OCI-LY7 (cell line): ENCODE measurements at places on chromosomes 3 and 15. TPM values are rescaled to one million over a fixed set of nuclear protein-coding genes. Genes with fewer than 3 reads are reported as not detected.

- no peak for DNase-seq
Measured at GRCh38 chr3:150216041-150216811, 191.9 kb upstream of the TSC22D2 start.

DNA sequence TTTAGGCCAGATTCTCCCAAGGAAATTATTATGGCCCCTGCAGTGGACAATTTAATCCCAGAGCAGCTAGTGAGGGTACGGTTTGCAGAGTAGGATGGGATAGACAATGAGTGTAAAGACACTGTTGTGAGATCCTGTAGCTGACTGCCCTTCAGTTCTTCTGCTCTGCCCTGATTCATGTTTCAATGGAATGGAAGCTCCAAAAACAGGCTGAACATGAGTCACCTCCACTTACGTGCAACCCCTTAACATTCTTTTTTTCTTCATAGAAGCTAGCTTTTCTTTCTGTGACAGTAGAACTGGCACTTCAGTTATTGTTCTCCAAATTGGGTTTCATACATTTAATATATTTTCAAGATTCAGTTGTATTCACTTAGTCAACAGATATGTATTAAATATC lies 32.1 kb downstream of the CLDN18 start:
- DNase-seq: no peak

- no peak for DNase-seq
Measured at GRCh38 chr3:12178091-12178820, 19.5 kb upstream of the TIMP4 start.

GRCh38 chr15:57640930-57641682 lies 49.4 kb downstream of the MYZAP start:
- DNase-seq: peak; percentile 11

FSD2 gene
- 0.28 and 0.32 TPM in 2 replicates for total RNA-seq

- DNase-seq: no peak
Measured at GRCh38 chr3:146817704-146818103, 212.6 kb upstream of the PLSCR5 start.
